ENCODE measurements at places on chromosomes 2 and 18.
A peak's percentile ranks its signal among the peaks of the same experiment; 100 is the strongest.

DNA sequence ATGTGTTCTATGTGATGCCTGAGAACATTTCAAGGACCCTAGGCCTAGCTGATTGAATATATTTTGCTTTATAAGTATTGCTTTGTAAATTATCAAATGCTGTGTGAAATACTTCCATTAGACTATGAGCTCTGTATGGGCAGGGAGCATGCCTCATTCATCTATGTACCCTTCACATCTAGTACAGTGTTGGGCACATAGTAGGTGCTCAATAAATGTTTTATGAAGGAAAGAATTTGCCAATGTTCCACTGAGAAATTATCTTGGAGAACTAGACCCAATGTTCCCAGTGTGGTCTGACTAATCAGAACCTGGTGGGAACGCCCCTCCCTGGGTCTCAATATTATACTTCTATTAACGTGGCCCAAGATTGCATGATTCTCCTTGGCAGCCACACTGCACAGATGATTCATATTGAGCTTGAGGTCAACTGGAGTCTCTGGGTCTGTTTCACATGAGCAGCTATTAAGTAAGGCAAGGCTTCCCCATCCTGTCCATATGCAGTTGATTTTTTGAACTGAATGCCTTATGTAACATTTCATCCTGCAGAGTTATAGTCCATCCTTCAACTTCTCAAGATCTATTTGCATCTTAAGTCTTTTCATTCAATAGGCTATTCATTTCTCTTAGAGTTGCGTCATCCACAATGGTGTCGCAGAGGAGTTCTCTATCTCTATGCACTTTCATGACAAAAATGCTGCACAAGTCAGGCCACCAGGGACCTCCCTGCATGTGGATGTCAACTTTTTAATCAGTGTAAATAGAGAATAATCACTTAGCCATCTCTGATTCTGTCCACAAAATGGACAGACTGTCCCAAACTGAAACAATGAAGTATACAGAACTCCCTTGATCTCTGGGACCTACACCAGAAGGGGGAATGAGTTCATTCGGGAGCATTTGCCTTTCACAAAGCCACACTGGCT lies 257.6 kb downstream of the CYP26B1 start:
- DNase-seq: no peak

- no peak for DNase-seq
These were observed 82.0 kb upstream of the TTC39C start for GRCh38 chr18:23932385-23933067.

DNA sequence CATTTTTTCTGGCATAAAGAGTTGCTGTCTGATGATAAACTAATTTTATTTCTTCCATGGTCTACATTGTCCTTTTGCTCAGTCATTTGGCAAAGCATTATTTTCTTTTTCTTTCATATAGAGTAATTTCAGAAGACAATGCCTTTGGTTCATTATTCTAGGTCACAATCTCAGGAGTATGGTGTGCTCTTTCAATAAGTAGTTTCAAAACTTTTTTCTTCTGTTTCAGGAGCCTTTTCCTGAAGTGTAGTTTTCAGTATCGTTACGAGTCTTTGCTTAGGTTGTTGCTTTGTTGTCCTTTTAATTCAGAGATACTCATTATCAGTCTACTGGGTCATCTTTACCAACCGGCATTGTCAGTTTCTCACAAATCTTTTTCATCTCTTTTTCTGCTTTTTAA lies 100.4 kb upstream of the GPC1 start:
- no peak for DNase-seq

- DNase-seq: no peak
These were observed 229.6 kb upstream of the ID2 start for GRCh38 chr2:8452296-8452695.

DNA sequence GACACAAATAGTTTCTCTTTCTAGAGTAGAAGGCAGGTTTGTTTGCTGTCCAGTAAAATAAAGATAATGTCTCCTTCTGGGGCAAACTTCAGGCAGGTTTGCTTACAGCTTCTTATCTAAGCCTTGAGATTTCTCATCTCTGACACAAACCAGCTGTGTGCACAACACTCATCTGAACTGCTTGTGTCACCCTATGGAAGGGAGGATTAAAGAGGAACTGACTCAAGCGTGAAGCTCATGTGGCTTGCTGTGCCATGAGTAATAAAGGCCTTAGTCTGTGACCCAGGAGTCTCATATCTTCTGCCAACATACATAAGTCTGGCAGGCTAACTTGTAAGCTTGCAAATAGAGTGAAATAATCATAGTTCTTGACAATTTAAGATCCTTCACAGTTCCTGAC lies 24.2 kb upstream of the CPO start:
- no peak for DNase-seq

DNA sequence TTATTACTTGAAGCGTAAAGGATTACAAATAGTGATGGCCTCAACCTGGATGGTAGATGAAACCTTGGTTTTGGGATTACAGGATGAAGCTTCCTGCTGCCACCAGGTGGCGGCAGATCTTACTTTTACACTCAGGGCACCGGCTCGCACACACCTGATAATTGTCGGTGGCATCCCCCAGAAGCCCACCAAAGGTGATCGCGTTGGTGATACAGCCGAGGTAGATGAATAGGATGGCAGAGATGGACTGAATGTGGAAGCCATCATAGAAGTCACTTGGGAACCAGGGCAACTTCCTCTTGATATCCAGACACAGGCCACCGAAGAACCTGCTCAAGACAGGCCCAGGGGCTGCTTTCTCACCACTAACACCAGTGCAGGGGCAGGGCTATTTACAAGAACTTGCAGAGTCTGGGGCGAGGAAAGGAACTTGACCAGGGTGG lies 51.8 kb downstream of the MTHFD2 start:
- DNase-seq: peak; percentile 25

GRCh38 chr18:74289137-74289536 lies 2.6 kb downstream of the CYB5A start:
- DNase-seq: no peak

GRCh38 chr2:141475801-141476200 lies 655.0 kb downstream of the LRP1B start:
- DNase-seq: no peak

DNA sequence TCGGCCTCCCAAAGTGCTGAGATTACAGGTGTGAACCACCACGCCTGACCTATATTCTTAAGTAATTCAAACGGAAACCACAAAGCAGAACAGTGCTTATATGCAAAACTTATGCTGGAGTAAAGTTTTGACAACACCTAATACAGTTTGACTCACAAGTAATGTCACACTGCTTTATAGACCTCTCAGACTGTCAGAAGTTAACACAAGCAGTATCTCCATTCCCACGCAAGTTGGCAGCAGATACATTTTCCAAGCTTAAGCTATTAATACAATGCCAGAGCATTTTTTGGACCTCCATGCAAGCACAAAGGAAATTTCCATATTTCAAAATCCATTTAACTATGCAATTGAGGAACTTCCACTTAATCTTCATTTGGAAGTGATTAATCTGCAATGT lies 21.0 kb upstream of the SANBR start:
- DNase-seq: no peak

GRCh38 chr18:25982961-25983360 lies 107.5 kb downstream of the SS18 start:
- DNase-seq: no peak

GRCh38 chr2:236665572-236666118 lies 96.0 kb downstream of the ACKR3 start:
- DNase-seq: no peak

DNA sequence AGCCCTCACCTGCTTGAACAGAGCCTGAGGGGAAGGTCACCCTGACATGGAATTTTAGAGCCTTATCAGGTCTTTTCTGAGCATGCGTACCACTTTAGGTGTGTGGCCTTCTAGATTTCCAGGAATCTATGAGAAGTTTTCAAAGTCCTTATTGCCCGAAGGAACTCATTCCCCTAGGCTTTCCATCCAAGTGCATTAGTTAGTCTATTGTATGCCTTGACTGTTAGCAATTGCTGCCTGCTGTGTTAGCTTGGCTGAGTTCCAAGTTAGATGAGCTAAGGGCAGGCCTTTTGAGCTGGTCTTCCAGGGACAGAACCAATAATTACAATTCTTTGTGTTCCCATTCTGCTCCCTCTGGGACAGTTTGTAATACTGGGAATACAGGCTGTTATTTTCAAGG lies 30.8 kb upstream of the PUM2 start:
- peak; percentile 87 for DNase-seq

DNA sequence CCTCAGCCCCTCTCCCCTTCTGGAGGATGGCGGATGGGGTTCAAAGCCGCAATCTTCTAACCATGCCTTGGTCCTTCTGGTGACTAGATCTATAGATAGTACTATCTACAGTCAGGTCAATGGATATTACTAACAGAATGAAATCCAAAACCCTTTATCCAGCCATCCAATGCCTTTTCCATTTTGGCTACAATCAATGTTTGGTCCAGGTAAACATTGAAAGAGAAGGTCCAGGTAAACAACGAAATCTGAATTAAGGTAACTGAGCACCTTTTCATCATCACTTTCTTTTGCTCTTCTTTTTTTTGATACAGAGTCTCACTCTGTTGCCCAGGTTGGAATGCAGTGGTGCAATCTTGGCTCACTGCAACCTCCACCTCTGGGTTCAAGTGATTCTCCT lies 9.7 kb downstream of the PPP4R3B start:
- DNase-seq: no peak

Data from midbrain (tissue), 1 donor.